ENCODE measurements at places on chromosomes 4 and X.

DNA sequence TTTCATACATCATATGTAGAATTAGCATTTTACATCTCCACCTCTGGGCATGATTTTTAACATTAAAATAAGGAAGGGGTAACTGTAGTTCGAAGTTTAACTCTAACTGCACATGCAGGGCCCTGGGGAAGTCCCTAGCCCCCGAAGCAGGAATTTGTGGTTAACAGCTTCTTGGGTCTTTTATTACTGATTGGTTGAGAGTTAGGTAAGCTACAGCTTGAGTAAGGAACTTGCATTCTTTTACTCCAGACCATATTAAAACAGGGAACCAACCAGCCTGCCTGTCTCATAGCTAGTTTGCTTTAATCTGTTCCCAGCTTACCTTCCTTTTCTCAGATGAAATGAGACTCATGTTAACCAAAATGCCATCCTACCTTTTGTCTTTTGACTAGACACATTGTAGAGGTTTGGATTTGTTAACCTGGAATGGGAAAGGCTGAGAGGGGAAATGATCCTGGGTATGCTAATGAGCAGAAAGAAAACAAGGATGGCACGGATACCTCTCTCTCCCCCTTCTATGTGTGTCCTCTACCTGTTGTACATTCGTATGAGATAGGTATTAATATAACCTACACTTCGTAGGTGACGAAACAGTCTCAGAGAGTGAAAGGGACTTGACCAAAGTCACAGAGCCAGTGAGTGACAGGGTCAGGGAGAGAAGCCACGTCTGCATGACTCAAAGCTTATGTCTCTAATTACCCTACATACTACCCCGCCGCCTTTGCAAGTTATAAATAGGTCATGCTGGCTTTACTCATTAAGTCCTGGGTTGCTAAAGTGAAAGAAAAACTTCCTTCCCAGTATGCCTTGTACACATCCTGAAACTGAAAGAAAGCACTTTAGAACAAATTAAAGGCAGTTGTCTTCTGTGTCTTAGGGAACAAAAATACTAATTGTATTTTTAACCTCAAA lies 119.5 kb upstream of the AFF2 start:
- DNase-seq = peak; percentile 21

DNA sequence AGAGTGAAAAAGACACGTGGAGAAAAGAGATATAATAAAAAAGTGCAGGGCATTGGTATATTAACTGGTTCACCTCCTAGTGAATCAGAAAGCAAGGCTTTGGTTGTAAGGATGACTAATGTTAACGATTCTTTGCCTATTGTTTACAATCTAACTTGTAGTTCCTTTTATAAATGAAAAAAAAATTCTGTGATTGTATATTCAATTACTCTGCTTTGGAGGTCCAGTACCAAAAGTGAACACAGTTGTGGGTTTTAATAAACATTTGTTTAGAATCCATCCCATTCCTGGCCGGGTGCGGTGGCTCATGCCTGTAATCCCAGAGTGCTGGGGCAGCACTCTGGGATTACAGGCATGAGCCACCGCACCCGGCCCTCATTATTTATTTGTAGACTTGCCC lies 36.9 kb upstream of the PRSS12 start:
- DNase-seq = peak; percentile 10

DNA sequence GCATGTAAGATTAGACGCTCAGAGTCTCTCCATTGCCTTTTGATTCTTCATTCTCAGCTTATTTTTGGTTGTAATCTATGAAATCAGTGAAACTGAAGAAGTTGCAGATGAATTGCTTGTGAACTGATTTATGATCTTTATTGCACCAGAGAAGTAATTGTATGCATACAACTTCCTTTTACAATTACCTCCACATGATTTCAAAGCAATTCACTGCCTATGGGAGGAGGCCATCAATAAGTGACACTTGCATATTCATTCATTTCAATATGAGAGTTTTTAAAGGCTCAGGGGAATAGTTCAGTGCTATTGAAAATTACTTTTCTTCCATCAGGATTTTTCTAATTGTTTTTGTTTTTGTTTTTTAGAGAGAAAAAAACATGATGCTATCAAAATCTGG lies 222.3 kb downstream of the NKX6-1 start:
- DNase-seq = no peak

- DNase-seq = no peak
These were observed 42.2 kb upstream of the NKRF start for GRCh38 chrX:119648421-119648775.

GRCh38 chr4:70830054-70830453 lies 9.6 kb downstream of the GRSF1 start:
- no peak for DNase-seq

DNA sequence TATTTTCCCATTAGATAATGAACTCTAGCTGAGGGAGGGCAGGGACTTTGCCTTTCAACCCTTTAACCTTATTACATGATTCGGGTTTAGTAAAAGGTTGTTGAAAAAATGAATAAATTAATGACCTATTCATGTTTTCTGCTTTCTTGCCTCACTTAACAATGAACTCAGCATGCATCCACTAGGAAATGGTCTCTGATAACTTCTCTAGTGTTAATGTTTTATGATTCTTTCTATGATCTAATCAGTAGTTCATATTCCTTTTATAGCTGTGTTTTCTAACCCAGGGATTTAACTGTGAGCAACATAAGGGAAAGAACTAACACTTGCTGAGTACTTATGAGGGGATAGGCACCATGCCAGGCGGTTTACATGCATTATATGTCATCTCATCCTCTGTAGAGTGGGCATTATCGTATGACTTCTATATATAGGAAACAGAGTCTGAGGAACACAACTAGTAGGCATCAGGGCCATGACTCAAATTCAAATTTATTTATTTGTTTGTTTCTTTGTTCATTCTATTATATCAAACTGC lies 236.7 kb upstream of the MAB21L2 start:
- DNase-seq = no peak

GRCh38 chrX:98409867-98410266 lies 1526.2 kb downstream of the RPA4 start:
- DNase-seq = no peak

DNA sequence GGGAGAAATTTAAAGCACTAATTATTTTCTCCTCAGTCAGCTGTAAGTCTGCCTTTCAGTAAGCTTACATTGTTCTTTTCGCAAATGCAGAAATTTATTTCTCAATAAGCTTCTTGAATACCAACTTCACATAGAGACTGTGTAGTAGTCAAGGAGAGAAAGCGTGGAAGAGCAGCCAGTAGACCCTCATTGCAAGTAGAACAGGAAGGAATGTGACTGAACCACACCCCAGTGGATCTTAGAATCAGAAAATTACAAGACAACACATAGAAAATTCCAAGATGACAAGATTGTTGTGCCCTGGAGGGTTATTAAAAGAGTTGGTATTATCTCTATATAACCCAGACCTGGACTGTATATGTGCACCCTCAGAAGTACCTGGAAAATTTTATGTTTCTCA lies 216.9 kb downstream of the RELL1 start:
- no peak for DNase-seq

DNA sequence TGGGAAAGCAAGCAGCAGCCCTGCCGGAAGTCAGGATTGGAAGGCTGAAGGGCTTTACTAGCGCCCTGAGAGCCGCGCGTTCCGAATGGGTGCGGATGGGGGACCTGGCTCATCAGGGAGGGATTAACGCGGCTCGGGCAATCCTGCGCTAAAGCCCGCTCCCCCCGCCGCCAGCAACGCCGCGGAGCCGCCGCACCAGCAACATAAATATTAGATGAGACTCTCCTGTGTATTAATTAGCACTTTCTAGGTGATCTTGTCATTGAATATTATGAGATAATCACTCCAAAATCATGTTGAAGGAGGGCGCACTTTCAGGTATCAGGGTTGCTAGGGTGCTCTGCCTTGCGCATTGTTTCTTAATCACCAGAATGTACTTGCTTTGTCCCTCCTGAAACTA lies 357.2 kb upstream of the FAM241A start:
- DNase-seq = no peak

- DNase-seq = no peak
These were observed 151.7 kb upstream of the TBL1X start for GRCh38 chrX:9312922-9313867.

- DNase-seq = no peak
These were observed 569.8 kb upstream of the IGFBP7 start for GRCh38 chr4:57679969-57680368.

DNA sequence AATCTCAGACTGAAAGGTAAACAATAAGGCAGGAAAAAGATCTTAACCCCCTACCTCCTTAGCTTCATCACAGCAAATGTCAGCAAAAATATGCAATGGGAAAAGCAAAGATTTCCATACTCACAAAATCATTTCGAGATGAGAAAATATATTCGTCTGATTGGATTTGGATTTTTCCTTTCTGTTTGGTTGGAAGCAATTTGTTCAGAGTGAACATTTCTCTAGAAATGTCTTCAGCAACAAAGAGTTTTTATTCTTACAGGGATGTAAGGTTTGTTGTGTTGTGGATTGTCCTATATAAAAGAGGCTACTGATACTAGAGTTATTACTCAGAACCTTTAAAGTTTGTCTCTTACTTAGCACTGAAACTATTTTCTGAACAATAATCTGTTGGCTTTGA lies 23.8 kb downstream of the GRIA2 start:
- DNase-seq = no peak

DNA sequence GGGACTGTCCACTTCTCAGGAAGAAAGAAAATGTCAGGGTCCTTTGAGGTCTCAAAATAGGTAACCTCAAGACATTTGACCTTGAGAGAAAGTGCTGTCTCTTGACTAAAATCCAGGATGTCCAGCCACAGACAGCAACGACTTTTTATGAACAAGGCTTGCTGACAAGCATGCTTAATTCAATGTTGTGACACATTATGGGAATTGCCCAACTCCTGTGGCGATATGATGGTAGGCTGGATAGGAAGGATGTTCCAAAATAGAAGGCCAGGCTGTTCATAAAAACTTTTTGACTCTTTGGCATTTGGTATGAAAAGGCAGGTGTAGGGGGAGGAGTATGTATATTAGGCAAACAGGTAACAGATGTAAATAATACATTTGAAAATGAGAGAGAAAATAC lies 50.8 kb upstream of the EDNRA start:
- DNase-seq = no peak

GRCh38 chrX:19513383-19513782 lies 1.9 kb downstream of the MAP3K15 start:
- no peak for DNase-seq

DNA sequence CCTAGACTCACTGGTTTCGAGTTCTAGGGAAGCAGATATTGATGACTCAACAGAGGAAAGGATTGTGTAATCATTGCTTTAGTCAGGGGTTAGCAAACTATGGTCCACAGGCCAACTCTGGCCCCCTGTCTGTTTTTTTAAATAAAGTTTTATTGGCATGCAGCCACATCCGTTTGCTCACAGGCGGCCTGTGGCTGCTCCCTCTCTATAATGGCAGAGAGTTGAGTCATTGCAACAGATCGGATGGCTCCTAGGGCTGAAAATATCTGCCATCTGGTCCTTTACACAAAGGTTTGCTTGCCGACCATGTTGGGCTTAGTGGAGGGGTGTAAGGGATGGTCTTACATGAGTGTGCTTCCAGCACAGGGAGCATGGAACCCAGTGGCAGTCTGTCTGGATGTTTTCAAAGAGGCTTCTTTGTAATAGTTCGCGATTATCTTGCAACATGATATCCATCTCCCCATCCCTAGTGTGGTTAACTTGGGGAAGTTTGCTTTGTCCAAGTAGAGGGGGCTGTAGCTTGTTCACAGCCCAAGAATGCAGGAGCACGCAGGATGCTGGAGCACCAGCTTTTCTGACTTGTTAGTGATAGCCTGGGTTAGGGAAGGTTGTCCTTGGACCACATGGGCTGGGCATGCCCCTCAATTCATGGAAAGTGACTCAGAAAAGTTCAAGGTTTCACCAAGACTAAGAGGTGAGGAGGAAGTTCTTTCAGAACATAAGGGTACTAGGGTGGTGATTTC lies 59.3 kb upstream of the CLDN34 start:
- no peak for DNase-seq

- DNase-seq = no peak
These were observed 6.9 kb downstream of the CXCL10 start for GRCh38 chr4:76016393-76016792.

DNA sequence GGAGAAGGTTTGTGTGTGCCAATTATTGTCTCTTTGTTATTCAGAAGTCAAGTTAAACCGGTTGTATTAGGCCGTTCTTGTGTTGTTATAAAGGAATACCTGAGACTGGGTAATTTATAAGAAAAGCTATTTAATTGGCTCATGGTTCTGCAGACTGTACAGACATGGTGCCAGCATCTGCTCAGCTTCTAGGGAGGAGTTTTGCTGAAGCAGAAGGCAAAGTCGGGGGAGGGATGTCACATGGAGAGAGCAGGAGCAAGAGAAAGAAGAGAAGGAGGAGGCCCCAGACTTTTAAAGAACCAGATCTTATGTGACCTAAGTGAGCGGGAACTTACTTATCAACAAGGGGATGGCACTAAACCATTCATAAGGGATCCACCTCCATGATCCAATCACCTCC lies 349.3 kb upstream of the PCDH18 start:
- DNase-seq = no peak

- no peak for DNase-seq
These were observed 225.4 kb downstream of the PTTG2 start for GRCh38 chr4:38185406-38186144.

DNA sequence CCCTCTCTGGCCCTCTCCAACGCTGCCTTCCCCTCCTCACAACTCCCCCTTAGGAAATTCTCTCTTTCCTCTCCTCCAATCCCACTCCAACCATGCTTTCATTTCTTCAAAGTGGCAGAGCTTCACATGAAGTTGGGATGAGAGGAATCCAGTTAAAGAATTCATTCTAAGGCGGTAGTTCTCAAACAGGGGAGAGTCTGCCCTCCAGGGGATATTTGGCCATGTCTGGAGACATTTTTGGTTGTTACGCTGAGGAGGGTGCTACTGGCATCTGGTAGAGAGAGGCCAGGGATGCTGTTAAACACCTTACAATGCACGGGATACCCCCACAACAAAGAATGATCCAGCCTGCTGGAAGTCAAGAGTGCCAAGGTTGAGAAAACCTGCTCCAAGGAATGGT lies 40.5 kb upstream of the PHKA2 start:
- no peak for DNase-seq

GRCh38 chrX:2628751-2629315 lies 62.3 kb upstream of the CD99 start:
- DNase-seq = no peak

DNA sequence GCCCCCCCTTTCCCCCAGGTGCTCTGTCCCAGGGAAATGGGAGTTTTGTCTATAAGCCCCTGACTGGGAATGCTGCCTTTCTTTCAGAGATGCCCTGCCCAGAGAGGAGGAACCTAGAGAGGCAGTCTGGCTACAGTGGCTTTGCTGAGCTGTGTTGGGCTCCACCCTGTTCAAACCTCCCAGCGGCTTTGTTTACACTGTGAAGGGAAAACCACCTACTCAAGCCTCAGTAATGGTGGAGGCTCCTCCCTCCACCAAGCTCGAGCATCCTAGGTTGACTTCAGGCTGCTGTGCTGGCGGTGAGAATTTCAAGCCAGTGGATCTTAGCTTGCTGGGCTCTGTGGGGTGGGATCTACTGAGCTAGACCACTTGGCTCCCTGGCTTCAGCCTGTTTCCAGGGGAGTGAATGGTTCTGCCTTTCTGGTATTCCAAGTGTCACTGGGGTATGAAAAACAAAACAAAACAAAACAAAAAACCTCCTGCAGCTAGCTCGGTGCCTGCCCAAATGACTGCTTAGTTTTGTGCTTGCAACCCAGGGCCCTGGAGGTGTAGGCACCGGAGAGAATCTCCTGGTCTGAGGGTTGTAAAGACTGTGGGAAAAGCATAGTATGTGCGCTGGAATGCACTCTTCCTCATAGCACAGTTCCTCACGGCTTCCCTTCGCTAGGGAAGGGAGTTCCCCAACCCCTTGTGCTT lies 41.7 kb downstream of the ITM2A start:
- DNase-seq = no peak
